ENCODE measurements at places on chromosomes 12 and 14.
A peak's percentile ranks its signal among the peaks of the same experiment; 100 is the strongest.

GRCh38 chr14:32576088-32576795 is 247.1 kb downstream of the AKAP6 start:
- DNase-seq, result peak; percentile 68

DNA sequence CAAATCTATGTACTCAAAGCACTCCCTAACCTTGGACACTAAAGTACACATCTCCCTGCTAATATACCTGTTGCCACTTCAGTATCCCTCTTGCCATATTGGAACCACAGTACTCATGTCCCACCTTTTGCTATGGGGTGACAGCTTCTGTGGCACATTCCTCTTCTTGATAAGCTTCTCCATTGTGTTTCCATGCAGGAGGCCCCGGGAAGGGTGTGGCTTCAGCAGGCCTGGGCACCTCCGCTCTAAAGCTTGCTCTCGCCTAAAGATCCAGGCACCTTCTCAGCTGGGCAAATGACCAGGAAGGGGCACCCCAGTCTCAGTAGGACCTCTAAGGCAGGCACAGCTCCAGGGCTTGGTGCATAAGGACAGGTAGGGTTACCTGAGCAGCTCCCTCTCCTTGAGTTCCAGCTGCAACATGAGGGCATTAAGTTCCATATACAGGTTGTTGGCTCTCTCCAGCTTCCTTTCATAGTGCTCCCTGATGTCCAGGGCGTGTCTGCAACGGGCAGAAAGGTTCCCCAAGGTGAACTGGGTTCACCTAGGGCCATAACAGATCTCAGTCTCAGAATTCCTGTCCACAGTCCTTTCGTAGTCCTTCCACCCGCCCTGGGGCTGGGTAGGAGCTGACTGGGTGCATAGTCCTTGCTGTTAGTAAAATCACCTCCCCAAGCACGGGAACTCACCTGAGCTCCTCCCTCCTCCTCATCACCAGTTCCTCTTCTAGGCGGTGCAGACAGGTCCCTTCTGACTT is 15.9 kb downstream of the MAP3K12 start:
- DNase-seq, result no peak

- no peak for DNase-seq
Observed at GRCh38 chr14:91299121-91300115, 54.9 kb upstream of the GPR68 start.

- peak; percentile 27 for DNase-seq
Observed at GRCh38 chr12:96070670-96071279, 35.4 kb upstream of the LTA4H start.

DNA sequence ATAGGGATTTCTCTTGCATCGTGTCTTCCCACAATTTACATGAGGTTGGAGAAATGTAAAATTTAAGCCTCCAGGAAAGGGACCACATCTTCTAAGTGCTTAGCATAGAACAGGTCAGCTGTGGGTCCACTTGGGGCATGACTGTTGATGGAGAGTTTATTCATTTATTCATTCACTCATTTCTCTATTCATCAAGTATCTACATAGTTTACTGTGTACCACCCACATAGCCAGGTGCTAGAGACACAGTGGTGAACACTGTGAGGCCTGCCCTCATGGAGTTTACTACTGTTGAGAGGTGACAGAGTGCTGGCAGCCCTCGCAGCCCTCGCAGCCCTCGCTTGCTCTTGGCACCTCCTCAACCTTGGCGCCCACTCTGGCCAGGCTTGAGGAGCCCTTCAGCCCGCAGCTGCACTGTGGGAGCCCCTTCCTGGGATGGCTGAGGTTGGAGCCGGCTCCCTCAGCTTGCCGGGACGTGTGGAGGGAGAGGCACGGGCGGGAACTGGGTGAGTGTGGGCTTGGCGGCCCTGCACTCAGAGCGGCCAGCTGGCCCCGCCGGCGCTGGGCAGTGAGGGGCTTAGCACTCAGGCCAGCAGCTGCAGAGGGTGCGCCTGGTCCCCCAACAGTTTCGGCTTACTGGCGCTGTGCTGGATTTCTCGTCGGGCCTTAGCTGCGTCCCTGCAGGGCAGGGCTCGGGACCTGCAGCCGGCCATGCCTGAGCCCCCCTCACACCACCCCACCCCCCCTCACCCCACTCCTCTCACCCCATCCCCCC is 1.7 kb upstream of the JPH4 start:
- DNase-seq, result no peak

GRCh38 chr14:38481952-38482678 is 226.2 kb upstream of the CLEC14A start:
- DNase-seq, result peak; percentile 79

DNA sequence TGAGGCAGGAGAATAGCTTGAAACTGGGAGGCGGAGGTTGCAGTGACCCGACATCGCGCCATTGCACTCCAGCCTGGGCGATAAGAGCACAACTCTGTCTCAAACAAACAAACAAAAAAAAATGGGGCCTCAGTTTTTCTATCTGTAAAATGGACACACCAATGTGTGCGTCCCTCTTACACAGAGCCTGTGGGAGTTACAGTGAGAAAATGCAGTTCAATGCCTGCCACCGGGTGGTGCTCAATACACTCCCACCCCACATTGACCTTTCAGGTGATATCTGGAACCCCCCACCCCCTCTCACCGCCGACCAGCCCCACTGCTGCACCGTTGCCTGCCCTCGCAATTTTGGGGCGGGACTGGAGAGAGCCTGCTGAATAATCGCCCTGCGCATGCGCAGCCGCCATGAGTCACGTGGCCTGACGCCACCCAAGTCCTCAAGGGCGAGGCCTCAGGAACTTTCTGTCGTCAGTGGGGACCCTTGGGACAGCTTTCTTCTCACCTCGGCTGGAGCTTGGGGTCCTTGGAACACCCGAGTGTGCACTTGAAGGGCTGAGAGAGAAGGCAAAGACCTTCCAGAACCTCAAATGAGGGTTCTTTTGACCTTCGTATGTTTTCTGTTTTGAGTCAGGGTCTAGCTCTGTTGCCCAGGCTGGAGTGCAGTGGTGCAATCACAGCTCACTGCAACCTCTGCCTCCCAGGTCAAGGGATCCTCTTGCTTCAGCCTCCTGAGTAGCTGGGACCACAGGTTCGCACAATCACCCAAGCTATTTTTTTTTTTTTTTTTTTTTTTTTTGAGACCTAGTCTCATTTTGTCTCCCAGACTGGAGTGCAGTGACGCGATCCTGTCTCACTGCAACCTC is 14.6 kb upstream of the CABP1 start:
- no peak for DNase-seq

- DNase-seq, result peak; percentile 56
Observed at GRCh38 chr14:61179796-61180398, 101.2 kb downstream of the TMEM30B start.

DNA sequence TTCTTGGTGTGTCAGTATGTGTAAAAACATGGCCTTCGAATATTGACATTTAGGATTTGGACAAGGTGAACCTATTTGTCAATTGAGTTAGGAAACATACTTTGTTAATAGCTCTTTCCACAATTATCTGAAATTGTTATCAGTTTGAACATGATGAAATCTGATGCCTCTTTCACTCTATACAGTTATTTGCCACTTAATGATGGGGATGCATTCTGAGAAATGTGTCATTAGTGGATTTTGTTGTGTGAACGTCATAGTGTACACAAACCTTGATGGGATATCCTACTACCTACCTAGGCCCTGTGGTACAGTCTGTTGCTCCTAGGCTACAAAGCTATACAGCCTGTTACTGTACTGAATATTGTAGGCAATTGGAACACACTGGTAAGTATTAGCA is 4.8 kb downstream of the TULP3 start:
- no peak for DNase-seq

DNA sequence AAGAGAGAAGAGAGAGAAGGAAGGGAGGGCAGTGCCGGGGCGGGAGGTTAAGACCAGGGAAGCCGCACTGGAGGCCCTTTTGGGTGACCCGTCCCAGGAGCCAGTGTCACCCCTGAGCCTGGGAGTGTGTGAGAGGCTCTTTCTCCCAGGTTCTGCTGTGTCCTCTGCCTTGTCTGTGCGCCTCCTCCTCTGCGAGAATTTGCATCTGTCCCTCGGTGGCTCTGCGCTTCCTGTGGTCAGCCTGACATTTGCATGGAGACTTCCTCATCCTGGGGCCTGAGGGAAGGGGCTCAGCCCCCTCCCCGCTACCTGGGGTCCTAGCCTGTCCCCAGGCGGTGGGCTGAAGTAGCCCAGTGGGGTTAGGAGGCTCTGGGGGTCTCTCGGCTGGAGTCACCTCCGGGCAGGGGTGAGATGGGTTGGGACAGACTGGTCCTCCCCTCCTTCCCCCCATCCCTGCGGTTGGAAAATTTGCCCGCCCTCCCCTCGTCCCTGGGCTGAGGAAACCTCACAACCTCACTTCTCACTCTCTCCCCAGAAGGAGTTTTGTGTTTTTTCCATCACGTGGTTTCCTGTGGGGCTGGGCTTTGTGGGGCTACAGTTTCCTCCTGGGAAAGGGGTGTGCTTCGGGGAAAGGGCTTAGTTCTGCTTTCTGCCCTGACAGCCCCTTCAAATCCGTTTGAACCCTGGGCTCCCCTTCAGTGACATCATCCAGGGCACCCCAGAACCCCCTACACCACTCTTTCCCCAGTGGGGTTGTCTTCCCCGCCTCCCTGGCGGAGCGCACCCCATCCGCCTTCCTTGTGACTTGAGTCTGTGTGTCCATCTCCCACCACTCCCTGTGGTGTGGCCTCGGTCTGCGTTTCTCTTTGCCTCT is 2.5 kb downstream of the PTPN6 start:
- no peak for DNase-seq
